H9 (cell line): ENCODE measurements at places on chromosomes 1 and 21. TPM values are rescaled to one million over a fixed set of nuclear protein-coding genes. Genes with fewer than 3 reads are reported as not detected.

GRCh38 chr21:36589352-36589971 is 109.5 kb upstream of the SIM2 start:
- DNase-seq: peak; percentile 49

DNA sequence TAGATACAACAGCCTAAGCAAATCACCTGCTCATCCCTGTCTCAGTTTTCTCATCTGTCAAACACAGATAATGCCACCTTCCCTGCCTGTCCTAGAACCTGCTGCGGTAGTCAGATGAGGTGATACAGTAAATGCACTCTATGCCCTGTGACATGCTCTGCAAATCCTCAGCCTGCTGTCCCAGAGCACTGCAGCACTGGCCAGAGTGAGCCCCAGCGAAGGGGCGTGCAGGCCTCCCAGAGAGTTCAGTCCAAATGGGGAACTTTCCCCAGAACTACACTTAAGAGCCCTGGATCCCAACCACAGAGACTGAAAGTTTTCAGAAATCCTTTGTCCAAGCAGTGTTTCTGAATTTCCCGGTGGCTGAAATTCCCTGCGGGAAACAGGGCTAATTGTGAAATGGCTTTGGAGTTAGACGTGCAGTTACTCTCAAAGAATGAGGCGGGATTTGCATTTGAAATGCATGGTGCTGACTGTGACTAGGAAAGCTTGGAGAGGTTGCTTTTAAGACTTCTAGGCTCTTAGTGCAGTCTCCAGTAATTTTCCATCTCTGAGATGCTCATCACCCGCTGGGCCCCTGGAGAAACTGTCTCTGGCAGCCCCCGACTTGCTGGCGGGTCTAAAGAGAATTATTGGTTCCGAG is 206.5 kb upstream of the AJAP1 start:
- DNase-seq: peak; percentile 41

GRCh38 chr1:32888134-32888533 is 1.8 kb downstream of the HPCA start:
- no peak for DNase-seq

- no peak for DNase-seq
Measured at GRCh38 chr1:59062743-59063142, 234.2 kb upstream of the FGGY start.

DNA sequence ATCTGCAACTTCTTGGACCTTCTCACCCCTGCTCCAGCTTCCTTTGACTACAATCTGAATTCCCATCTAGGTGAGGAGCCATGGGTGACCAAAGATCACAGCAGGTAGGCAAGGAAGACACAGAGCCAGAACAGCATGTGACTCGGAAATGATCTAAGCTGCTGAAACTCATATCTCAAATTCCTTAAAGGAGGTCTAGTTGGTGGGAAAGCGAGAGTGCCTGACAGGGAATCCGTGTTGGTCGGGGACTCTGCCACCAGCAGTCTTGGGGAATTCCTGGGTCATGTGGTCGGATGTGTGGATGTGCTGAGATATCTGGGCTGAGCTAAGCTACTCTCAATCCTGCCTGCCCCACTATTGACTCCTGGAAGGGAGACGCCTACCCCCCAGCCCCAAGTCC is 3.2 kb upstream of the NUAK2 start:
- DNase-seq: no peak

- no peak for DNase-seq
Measured at GRCh38 chr1:246068217-246068512, 438.9 kb downstream of the SMYD3 start.

- no peak for DNase-seq
Measured at GRCh38 chr1:89484092-89485038, 40.3 kb upstream of the LRRC8B start.

DNA sequence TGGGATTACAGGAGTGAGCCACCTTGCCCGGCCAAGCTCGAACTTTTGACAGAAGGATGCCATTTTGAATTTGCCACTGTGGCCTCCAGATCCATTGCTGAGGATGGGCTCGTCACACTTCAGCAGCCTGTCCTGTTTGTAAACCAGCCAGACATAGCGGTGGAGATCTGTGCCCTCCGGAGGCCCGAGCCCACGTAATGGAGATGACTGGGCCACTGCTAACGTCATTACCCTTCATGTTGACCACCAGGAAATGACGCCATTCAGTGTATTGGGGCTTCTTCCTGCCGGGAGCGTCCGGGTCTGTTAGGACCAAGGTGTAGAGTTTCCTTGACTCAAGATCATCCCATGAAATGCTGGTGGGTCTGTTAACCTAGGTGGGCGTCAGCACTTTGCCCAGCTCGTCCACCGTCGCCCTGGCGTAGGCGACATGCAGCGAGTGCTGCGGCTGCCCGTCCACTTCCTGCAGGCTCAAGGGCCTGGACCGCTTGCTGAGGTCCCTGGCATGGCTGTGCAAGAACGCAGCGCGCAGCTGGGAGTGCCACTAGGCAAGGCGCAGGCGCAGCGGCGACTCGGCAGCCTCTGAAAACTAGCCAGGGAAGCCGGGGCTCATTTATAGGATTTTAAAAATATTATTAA is 40.8 kb downstream of the PTPRC start:
- DNase-seq: no peak

GRCh38 chr1:198656500-198656932 is 17.7 kb downstream of the PTPRC start:
- no peak for DNase-seq

GRCh38 chr1:220700556-220701179 is 10.5 kb downstream of the C1orf115 start:
- no peak for DNase-seq

DNA sequence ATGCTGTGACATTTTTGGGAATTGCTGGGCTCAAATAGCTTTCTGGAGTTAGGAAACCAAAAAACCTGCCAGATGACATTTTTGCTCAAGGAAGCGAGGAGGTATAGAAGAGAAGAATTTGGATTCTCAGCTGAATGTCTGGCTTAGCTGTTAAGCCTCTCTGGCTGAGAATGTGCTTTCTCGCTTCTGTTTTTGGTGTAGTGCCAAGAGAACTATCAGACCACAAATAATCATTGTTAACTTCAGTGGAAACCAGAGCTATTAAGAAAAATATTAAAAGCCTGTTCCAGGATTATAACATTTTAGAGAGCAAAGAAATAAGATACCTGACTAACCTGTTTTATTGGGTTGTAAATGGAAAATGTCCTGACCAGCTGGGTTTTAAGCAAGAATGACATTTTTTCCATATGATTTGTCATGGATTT is 39.5 kb upstream of the DIPK1A start:
- no peak for DNase-seq

DNA sequence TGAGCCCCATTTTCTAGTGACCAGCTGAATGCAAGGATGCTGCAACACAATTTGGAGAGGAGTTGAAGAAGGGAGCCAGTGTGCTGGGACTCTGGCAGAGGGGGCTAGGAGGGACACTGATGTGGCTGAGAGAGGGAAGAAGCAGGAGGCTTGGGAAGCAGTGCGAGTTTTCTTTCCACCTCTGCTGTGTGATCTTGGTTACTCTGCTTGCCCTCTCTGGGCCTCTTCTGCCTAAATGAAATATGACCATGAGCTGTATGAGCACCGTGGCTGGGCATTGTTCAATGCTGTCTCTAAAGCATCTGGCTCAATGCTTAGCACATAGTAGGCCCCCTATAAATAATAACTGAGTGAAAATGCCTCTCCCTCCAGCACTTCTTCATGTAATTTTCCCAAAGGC is 65.3 kb upstream of the PAX7 start:
- DNase-seq: no peak

DNA sequence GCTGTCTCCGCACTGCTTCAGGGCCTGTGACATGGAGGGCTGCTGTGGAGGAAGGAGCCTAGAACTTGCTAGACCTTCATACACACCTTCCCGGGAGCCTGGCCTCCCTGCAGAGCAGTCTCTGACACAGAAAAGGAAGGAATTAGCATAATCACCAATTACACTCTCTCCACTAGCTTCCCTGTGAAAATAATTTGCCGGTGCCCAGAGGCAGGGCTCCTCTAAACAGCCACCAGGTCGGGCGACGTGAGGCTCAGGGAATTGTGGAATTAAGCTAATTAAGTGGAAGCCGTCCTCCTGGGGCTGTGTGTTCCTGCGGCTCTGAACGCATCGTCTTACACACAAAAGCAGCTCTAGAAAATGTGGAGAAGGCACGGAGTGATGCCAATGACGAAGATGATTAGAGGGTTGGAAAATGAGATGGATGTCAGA is 82.6 kb downstream of the NENF start:
- DNase-seq: peak; percentile 43

- no peak for DNase-seq
Measured at GRCh38 chr1:236689713-236690569, 3.6 kb downstream of the ACTN2 start.

GRCh38 chr1:36594023-36594422 is 111.3 kb upstream of the CSF3R start:
- DNase-seq: no peak

GRCh38 chr1:46013581-46013980 is 118.8 kb downstream of the PIK3R3 start:
- DNase-seq: no peak

GRCh38 chr1:5936621-5937372 is 55.4 kb downstream of the NPHP4 start:
- peak; percentile 23 for DNase-seq

GRCh38 chr1:172882791-172883386 is 167.9 kb downstream of the TNFSF18 start:
- no peak for DNase-seq

DNA sequence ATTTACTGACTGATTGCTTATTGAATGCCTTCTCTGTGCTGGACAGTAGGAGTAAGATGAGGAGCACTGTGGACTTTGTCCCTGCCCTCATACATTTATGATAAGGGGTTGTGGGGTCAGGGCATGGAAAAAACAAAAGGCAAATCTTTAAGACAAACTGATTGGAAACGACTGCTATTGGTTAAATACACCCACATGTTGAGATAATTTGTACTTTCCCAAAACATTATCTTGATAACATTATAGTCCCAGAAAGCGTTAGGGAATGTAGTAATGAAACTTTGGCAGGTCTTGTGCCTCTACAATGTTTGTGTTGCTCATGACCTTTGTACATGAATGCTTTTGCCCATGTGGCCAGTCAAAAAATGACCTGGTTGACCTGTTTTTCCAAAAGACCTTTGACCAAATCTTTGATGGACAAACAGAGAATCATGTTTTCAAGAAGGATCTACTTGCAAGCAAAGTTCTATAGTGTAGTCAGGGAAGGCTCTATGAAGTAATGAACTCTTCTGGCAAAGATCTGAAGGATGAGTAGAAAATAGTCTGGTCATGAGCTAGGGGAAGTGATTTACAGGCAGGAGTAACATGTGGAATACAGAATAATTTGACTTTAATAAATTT is 50.9 kb downstream of the LEPR start:
- DNase-seq: no peak

Gene RGS4
- total RNA-seq: not detected in 2 replicates

Gene PADI2
- 3.0 and 3.9 TPM in 2 replicates for total RNA-seq

Gene CRYBG2
- 11.8 and 12.8 TPM in 2 replicates for total RNA-seq

Gene PIK3C2B
- total RNA-seq: 13.1 and 13.2 TPM in 2 replicates

Gene OLFML3
- 171 and 176 TPM in 2 replicates for total RNA-seq

Gene HORMAD1
- not detected in 2 replicates for total RNA-seq

Gene CAMK1G
- total RNA-seq: 0.20 and 0.28 TPM in 2 replicates

Gene VWA5B1
- total RNA-seq: 0.18 TPM in 1 of 2 replicates, not detected in the other

Gene MATN1
- not detected in 2 replicates for total RNA-seq

Gene PHTF1
- 28.4 and 32.1 TPM in 2 replicates for total RNA-seq

Gene SYT11
- 0.28 and 0.39 TPM in 2 replicates for total RNA-seq

Gene MYOM3
- total RNA-seq: 0.07 and 0.11 TPM in 2 replicates
